Skeletal muscle cell (primary cell): ENCODE measurements at places on chromosomes 4 and X.

GRCh38 chr4:165439981-165440380 is 61.2 kb downstream of the CPE start:
- no peak for DNase-seq

- DNase-seq, result no peak
Observed at GRCh38 chrX:129714581-129714980, 24.2 kb upstream of the XPNPEP2 start.

DNA sequence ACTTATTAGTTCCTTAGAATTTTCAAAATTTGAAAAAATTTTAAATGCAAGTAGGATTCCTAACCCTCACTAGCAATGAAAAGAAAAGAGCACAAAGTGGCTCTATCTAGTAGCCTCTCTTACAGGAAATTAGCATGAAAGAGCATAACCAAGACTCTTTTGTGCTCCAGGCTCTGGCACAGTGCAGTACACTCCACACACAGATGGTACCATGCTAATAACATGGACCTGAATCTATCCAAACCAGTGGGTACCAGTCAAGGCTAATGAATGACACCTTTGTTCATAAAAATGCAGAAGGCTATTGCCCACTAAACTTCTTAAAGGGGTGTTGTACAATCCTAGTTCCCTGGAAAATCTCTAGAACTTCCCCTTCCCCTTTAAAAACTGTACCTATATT is 119.0 kb downstream of the MANBA start:
- DNase-seq, result no peak

GRCh38 chrX:151806967-151807540 is 72.5 kb downstream of the CNGA2 start:
- no peak for DNase-seq

GRCh38 chr4:106494066-106494465 is 125.5 kb upstream of the GIMD1 start:
- peak; percentile 39 for DNase-seq
